Activated CD8-positive, alpha-beta memory T cell treated with anti-CD3 and anti-CD28 coated beads for 1 hour (primary cell): ENCODE measurements at places on chromosomes 13 and 19.

GRCh38 chr19:14051980-14052379 lies 9.9 kb downstream of the PALM3 start:
- no peak for DNase-seq

DNA sequence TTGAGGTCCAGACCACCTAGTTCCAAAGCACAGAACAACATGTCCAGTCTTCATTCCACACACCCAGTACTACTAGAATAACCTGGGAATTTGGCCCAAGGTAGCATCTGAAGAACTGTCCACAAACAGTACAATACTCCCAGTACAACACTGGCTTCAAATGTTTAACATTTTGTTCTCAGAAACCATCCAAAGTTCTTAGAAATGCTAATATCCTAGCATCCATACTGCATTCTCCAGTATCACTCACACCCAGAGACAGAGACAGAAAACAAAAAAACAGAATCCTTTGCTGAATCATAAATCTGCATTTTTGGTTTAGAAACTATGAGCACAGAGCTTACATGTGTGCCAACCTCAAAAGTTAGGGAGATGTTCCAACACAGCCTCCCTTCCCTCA lies 490.8 kb downstream of the FOXO1 start:
- DNase-seq = no peak

GRCh38 chr13:94947965-94948371 lies 235.6 kb upstream of the SOX21 start:
- no peak for DNase-seq

GRCh38 chr19:5191091-5191490 lies 149.5 kb downstream of the PTPRS start:
- no peak for DNase-seq

DNA sequence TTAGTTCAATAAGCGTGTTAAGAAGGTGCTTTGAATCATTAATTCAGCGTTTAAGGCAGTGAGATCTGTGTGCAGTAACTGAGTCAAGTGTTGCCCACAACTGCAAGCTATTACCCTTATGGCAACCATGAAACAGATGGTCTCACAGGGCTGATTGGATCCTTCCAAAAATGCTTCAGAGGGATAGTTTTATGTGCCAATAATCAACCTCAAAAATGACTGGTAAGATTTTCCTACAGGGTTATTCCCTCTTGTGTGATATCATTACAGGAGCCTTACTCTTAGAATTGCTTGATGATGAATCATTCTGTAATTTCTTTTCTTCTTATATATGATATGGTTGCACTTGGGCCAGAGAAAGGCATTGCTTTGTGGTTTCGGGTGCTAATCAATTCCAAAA lies 1299.2 kb upstream of the ATXN8OS start:
- DNase-seq = no peak
